Ureter (tissue), 1 donor: ENCODE measurements at places on chromosomes 11 and 22. TPM values are rescaled to one million over a fixed set of nuclear protein-coding genes. Genes with fewer than 3 reads are reported as not detected.

The PRRG4 gene
- 8.6 TPM for total RNA-seq

The CCDC73 gene
- 0.26 TPM for total RNA-seq

The VPREB1 gene
- not detected for total RNA-seq

The LIF gene
- 2.1 TPM for total RNA-seq

The CNIH2 gene
- total RNA-seq: 2.2 TPM

The TEX12 gene
- total RNA-seq: 0.68 TPM

The CXCR5 gene
- total RNA-seq: not detected

The CENATAC gene
- 51.6 TPM for total RNA-seq

The TMEM191C gene
- 0.31 TPM for total RNA-seq

- no peak for DNase-seq
Measured at GRCh38 chr22:24091551-24092420, 80.7 kb downstream of the CABIN1 start.

DNA sequence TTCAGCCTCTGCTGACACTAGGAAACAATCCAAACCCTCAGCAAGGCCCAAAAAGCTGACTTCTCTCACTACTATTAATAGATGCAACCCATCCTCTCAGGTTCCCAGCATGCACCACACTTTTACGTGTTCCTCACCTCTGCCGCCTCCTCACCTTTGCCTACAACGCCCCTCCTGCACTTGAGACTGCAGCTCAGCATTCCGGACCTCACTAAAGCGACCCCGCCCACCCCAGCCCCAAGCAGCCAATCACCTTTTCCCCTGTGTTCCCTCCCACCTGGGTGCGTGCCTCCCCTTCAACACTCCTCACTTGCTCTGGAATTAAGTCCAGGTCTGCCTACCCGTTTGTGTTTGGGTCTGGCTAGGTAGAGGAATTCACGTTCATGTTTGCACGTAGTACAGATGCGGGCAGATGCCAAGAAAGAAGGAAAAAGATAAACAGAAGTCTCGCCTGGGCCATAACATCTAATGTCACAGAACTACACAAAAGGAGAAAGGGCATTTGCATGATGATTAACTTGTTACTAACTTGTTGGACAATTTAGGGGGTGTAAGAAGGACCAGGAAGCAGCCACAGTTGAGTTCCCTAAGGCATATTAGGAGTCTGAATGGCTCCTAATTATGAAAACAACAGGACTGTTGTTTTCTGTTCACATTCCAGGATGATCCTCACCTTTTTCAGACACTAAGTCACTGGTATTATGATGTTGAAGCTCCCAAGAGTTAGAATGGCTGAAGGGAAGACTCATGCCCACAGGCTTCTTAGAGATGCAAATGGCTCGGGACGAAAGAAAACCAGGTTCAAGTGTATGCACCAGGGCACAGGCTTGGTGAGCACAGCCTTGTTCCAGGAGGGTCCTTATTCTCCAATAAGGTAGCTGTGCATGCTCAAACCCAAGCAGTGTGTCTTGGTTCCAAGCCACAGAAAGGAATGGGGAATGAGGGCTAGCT is 102.2 kb downstream of the MICAL3 start:
- DNase-seq: no peak

GRCh38 chr11:119065369-119065768 is 2.2 kb upstream of the VPS11 start:
- no peak for DNase-seq

DNA sequence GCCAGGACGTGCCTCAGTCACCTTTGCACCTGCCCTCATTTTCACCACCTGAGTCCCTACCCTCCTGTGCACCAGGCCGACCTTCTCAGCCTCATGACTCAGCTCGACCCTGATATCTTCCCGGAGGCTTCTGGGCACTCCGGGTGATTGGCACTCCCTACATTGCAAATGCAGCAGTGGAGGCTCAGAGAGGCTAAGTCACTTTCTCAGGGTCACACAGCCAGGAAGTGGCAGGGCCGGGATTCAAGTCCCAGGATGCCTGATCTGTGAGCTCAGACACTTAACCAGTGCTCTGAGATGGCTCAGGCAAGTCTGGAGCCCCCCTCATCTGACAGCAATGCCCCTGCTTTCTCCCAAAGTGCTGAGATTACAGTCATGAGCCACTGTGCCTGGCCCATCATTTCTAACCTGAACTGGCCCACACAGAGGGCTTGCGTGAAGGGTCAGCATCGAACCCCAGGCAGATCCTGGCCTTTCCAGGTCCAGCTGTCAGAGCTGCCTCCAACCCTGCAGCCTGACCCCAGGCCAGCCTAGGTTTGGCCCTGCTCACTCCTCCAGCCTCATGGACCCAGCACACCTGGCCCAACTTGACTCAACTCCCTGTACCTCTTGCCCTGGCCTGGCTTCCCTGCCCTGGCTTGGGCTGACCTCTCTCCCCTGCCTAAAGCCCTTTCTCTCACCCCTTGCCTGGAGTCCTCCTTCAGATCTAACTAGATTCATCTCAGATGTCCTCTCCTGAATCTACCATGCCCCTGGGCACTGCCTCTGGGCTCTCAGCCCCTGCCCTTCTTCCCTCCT is 40.7 kb upstream of the RTL6 start:
- DNase-seq: no peak

- DNase-seq: no peak
Measured at GRCh38 chr22:19995611-19996339, 20.8 kb downstream of the ARVCF start.

DNA sequence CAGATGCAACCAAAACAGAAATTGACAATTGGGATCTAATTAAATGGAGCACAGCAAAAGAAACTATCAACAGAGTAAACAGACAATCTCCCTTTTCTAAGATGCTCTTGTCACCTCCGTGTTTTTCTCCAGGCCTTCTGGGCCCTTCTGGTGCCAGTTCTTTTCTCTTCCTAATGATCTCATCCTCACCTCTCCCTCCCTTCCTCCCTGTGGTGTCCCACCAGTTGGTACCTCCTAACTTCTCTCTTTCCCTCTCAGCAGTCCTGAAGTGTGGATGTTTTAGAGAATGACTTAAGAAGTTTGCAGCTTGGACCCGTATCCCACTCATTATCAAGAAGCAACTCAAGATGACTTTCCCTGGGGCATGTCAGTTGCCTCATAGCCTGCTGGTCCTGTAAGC is 6.4 kb downstream of the APOBEC3H start:
- no peak for DNase-seq

- no peak for DNase-seq
Measured at GRCh38 chr11:43557553-43558110, 122.9 kb upstream of the HSD17B12 start.

DNA sequence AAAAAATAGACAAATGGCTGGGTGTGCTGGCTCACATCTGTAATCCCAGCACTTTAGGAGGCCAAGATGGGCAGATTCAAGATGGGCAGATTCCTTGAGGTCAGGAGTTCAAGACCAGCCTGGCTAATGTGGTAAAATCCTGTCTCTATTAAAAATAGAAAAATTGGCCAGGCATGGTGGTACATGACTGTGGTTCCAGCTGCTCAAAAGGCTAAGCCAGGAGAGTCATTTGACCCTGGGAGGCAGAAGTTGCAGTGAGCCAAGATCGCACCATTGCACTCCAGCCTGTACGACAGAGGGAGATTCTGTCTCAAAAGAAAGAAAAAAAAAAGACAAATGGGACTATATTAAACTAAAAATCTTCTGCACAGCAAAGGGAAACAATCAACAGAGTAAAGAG is 55.4 kb downstream of the USP35 start:
- no peak for DNase-seq

- DNase-seq: no peak
Measured at GRCh38 chr22:28835630-28836189, 35.3 kb upstream of the XBP1 start.

DNA sequence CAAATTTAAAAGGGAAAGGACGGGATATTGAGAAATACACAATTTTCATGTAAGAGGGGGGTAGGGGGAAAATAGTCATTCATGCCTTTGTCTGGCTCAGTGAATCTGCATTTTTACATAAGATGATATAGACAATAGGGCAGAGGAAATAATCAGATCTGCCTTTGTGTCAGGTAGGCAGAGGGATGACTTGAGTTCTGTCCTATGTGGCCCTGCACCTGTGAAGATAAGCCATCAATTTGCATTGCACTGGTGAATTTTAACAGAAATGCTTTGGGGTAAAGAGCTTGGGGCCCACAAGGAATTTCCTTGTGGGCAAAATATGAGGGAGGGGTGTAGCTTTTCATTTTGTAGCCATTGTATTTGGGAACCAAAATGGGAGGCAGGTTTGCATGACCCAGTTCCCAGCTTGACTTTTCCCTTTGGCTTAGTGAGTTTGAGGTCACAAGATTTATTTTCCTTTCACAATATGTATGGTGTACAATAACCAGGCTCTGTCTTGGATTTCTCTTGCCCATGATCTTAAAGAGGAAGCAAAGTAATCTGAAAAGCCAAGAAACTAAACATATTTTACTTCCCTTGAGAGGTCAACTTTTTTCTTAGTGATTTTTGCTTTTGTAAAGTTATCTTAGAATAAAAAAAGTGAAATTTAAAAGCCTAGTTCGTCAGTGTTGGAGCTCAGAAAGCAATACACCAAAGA is 77.7 kb upstream of the SORL1 start:
- DNase-seq: no peak

GRCh38 chr11:117058761-117059261 is 39.4 kb downstream of the SIK3 start:
- DNase-seq: no peak

- DNase-seq: no peak
Measured at GRCh38 chr11:116953530-116954285, 116.3 kb upstream of the APOA1 start.

DNA sequence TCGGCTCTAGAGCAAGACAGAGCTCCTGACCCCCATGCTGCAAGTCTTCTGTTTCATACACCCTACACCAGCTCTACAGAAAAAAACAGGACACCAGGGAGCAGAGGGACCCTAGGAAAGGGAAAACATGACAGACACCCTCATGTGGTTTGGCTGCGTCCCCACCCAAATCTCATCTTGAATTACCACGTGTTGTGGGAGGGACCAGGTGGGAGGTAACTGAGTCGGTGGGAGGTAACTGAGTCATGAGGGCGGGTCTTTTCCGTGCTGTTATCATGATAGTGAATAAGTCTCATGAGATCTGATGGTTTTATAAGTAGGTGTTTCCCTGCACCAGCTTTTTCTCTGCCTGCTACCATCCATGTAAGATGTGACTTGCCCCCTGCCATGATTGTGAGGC is 6.6 kb upstream of the C22orf39 start:
- no peak for DNase-seq
